Epithelial cell of proximal tubule (primary cell): ENCODE measurements at places on chromosomes 2 and 18.

DNA sequence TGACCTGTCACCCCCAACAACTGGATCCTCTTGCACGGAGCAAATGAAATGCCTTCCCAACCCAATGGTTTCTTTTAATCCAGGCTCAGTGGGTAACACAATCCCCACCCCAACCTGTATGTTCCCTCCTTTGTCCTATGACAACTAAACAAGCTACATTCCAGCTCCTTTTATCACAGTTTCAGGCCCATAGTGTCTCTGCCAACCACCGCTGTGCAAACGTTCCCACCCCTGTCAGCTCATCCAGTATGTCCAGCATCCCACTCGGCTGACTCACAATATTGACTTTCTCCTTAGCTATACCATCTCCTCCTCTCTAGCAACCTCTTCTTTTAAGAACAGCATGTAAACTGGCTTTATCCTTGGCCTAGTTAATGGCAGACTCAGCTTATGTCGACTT is 117.9 kb upstream of the PPP1CB start:
- DNase-seq: no peak

DNA sequence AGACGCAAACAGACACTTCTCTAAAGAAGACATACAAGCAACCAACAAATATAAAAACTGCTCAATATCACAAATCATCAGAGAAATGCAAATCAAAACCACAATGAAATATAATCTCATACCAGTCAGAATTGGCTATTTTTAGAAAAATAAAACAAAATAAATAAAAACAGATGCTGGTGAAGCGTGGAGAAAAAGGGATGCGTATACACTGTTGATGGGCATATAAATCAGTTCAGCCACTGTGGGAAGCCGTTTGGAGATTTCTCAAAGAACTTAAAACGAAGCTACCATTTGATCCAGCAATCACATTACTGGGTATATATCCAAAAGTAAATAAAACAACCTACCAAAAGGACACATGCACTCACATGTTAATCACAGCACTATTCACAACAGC is 206.2 kb downstream of the HNMT start:
- no peak for DNase-seq

- no peak for DNase-seq
Observed at GRCh38 chr18:13658436-13659204, 67.7 kb downstream of the FAM210A start.

DNA sequence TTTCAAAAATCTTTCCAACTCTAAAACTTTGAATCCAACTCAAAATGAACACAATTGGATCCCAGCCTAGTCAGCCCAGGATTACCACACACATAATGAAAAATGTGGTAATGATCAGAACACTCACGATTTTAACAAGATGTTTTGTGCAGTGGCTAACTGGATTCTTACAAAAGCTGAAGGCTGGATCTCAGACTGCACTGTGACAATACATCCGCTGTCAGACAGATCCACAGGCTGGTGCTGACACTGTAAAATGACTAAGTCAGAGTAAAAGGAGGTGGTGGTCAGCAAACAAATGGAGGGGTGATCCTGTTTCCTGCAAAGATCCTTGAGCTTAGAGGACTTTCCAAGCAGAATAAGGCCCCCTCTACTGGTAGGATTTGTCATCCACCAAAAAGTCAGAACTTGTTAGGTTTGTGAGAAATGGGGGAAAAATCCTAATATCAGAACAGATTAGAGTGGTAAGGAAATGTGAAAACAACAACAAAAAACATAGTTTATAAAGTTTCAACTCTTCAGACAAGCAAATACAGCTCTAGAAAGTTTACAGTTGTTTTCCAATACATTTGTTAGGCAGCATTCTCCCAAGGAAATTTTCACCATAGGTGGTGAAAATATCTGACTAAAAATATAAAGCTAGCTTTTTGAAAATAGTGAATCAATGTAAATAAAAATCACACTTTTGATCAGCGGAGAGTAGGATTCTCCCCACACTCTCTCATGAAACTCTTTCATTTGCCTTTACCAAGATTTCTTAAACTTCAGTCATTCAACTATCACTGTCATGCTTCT is 211.9 kb downstream of the AGPS start:
- no peak for DNase-seq

- DNase-seq: no peak
Observed at GRCh38 chr2:160246356-160246755, 46.3 kb upstream of the ITGB6 start.

DNA sequence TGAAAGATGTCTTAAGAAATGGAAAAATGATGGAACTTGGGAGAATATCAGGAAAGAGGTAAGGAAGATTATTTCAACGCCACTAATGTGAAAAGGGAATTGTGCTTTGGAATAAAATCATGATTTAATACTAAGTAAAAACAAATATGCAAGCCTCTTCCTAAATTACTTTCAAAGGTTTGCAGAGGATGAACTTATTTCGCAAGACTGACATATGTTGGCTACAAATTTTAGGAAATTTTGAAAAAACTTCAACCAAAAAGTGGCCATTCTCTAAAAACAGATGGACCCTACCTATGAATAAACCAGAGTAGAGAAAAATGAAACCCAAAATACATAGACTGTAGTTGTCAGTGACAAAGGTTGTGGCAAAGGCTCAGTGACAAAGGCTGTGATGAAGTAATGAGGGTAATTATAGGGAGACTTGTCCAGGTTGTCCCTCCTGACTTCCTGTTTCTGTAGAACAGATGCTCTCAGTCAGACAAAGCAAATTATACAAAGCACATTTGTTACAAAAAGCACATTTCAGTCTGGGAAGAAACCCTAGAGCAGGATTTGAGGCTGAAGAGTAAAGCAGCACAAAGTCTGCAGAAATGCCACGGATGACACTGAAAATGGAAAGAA is 39.5 kb downstream of the SFT2D3 start:
- DNase-seq: no peak

GRCh38 chr2:40210344-40210967 is 241.4 kb downstream of the SLC8A1 start:
- DNase-seq: no peak

DNA sequence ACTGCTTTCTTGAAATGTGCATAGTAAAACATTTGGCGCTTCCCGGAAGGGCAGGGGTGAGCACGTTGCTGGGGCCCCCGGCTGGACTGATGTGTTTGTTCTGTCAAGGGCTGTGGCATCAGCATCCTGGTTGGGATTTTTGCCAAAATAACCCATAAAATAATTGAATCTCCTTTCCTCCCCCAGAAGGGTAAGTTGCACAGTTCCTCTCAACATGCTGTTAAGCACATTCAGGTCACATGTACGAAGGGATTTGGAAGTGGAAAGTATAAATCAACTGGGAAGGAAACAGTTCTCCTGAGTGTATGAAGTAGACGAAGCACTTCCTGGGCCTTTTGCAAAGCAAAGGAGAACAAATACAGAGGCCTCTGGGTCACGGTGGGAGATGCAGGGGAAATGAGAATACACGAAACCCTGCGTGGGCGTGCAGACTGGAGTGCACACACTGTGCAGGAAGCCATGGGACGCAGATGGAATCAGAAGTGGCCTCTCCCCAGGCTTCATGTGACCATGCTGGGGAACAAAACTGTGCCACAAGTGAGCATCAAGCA is 183.9 kb downstream of the LPIN1 start:
- DNase-seq: no peak

DNA sequence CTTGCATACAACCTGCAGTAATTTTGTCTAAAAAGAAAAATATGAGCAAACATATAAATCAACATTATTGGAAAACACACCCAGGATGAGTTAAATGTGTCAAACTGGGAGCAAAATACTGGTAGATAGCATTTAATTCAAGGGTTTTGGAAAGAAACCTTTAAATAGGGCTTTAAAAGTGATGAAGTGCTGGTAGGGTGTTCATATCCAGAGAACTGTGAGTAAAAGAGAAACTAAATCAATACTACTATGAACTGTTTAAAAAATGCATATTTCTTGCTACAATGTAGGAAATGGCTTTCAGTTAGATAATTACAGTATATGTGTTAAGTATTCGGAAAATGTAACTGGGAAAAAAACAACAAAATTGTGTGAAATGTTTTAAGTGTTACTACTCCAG is 117.8 kb downstream of the ATAD2B start:
- no peak for DNase-seq

DNA sequence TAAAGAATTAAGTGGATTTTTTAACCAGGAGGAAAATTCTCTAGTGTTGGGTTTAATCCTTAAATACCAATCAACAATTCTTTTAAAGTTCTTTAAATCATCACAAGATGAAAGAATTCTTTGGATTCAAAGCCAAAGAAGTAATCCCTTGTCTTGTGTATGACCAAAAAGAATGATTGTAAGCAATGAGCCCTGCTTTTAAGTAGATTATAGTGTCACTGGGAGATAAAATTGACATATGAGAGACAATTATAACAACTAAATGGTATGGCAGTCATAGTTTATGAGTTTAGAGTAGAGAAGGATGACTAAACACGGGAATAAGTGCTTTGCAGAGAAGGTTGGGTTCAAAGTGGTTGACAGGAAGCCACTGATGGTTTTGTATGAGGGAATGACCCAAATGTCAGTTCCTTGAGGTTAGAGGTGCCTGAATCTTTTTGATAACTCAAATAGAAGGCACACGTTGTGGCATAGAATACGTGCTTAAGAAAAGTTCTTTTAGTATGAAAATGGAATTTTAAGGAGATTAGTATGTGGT is 199.6 kb upstream of the TCF4 start:
- DNase-seq: no peak

DNA sequence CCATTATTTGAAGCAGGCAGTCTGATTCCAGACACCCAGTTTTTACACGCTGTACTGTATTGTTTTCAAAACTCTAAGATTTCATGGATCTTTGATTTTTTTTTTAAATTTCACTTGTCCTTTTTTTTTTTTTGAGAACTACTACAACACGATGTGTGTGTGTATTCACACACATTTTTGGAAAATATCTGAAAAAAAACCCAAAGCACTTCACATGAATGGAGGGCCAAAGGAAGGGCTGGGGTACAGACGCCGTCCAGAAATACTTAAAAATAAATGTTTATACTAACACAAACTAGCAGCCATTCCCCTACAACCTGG is 314 bp upstream of the SSB start:
- no peak for DNase-seq

DNA sequence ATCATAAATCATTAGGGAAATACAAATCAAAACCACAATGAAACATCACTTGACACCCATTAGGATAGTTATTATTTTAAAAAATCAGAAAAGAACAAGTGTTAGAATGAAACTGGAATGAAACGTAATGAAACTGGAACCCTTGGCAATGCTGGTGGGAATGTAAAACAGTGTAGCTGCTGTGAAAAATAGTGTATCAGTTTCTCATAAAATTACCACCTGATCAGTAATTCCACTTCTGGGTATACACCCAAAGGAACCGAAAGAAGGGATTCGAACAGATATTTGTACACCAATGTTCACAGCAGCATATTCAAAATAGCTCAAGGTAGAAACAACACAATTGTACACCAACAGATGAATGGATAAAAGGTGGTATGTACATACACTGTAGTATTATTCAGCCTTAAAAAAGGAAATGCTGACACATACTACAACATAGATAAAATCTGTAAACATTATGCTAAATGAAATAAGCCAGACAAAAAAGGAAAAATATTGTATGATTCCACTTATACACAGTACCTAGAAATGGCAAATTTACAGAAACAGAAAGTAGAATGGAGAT is 27.0 kb downstream of the ROCK1 start:
- DNase-seq: no peak

DNA sequence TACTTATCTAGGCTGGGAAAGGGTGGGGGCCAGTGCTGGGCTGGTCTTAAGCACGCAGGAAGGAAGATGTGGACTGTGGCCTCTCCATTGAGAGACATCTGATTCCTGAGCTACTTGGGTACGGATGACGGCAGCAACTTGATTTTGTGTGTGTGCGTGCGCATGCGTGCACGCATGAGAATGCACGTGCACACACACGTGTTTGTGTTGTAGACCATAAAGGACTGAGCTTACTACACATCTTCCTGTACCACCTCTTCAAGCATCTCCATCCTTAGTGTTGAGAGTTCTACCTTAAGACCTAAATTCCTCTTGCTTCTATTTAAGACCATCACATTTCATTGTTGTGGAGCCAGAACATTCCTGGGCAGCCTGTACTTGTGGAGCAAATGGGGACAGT is 9.5 kb downstream of the WNT6 start:
- no peak for DNase-seq

DNA sequence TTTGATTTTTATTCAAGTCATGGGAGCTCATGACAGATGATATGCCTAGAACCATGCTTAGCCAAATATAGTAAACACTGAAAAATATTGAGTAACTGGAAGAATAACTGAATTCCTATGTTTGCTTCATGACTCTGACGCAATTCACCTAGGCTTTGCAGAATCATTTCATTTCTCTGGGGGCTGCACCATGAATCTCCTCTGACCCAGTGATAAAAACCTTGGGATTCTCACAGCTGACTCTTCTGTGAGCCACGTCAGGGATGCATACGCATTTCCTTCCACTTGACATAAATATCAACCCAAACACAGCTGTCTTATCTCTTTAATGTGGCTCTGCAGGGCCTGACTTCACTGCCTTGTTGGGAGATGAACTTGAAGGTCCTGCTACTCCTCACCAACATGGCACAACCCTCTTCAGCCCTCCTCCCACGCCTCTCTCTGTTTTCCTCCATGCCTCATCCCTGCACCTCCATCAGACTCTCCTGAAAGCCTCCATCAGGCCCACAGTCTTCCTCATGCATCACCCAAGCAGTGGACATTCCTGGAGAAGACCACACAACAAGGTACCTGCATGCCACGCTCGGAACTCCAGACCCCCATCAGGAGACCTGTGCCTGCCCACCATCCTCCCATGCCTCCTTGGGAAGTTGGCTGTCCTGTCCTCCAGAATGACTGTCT is 29.8 kb downstream of the COL6A3 start:
- DNase-seq: no peak

DNA sequence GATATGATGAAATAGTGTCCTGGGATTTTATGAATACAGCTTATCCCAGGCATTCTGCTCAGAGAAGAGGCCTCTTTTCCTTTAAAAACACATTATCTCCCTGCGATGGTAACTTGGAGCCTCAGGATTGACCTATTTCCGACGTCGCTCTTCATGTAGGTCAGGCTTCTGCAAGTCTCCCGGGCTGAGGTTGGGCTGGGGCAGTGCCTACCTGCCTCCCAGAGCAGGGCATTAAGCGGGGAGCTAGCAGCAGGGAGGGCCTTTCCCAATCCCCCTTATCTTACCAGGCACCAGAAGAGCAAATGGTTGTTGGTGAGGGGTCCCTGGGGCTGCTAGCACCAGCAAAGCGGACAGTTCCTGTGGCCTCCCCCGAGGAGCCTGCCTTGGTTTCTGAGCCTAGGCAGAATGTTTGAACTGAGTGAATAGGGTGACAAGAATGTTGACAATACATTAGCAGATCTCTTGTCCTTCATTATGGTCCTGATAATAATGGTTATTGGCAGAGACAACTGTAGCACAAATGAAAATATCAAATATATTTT is 60.2 kb downstream of the TRPM8 start:
- DNase-seq: no peak

GRCh38 chr2:207692206-207693065 is 19.0 kb upstream of the CCNYL1 start:
- no peak for DNase-seq
